ENCODE measurements at places on chromosomes 2 and 18.

GRCh38 chr2:168524005-168524404, 67.9 kb downstream of the CERS6 start:
- no peak for DNase-seq

- DNase-seq: no peak
Observed at GRCh38 chr2:148590612-148591011, 53.9 kb upstream of the EPC2 start.

GRCh38 chr2:163490281-163490680, 245.5 kb downstream of the FIGN start:
- no peak for DNase-seq

- DNase-seq: no peak
Observed at GRCh38 chr2:79910643-79911042, 393.9 kb downstream of the LRRTM1 start.

DNA sequence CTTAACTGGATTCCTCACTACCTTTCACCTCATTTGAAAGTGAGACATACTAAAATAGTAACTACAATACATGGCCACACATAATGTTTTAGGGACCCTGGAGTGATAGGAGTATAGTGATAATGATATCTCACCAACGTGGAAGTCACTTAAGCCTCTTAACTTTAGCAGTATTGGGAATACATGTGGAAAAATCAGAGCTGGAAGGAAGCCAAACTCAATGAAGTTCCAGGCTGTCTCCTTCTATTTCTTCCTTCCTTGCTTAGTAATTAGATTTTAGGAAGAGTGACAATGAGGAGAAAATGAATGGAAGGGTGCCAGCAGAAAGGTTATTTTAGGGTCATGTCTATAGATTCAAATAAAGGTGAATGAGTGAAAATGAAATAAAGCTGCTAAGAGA, 387.3 kb downstream of the PLCL1 start:
- no peak for DNase-seq

DNA sequence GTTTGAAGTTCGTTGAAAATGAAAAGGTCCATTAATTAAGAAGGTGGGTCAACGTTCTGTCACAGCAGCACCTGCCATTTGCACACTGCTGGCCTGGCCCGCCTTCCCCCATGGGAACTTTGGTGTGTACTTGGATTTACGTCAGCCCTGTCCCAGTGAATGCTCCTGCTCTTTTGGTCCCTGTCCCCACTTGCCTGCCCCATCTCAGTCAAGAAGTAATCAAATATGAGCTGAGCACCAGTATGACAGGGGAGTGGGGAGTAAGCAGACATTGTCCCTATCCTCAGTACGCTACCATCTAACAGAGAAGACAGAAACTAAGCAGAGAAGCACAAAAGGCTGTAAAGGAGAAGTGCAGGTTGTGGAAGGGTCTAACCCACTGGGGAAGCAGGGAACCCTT, 65.1 kb downstream of the SLC4A3 start:
- DNase-seq: no peak

DNA sequence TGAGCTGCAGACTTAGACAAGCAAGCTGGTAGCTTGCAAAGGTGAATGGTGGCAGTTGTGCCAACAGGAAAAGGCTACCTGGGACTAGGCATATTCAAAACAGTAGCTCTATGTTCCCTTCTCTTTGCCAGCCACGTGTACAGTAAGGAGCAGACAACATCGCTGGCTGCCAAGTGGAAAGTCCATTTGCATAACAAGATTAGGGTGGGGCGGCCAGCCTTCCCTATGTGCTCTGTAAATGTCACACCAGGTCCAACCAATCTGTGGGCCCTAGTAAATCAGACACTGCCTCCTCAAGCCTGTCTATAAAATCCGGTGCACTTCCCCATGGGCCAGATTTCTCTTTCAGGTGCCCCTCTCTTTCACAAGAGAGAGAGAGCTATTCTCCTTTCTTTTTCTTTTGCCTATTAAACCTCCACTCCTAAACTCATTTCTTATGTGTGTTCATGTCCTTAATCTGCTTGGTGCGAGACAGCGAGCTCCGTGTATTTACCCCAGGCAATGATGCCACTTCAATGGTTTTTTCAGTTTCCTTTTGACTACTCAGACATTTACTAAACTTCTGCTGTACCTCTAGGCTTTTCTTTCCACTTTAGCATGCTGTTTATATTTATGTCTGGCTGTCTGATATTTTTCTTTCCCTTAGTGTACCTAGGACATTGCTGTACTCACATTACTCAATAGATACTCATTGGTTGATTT, 297.4 kb upstream of the GCFC2 start:
- no peak for DNase-seq

Data from NCI-H1092 treated with DMSO at 0.1 percent for 48 hours (cell line).